PC-3 (cell line): ENCODE measurements at places on chromosomes 4 and X.
A peak's percentile ranks its signal among the peaks of the same experiment; 100 is the strongest.

DNA sequence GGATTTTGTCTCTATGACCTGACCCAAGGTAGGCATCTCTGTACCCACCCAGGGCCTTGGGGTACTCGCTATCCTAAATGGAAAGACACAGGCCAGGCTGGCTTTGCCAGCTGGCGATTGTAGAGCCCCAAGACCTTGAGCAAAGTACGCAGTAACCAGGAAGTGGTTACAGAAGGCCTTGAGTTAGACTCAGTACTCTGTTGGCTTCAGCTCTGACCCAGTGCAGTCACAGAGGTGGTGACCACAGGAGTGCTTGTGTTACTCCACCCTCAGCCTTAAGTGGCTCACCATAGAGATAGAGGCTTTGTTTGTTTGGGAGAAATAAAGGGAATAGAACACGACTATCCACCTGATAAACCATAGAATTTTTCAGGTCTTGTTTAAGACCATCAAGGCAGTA is 880.5 kb upstream of the POU3F4 start:
- DNase-seq = no peak

DNA sequence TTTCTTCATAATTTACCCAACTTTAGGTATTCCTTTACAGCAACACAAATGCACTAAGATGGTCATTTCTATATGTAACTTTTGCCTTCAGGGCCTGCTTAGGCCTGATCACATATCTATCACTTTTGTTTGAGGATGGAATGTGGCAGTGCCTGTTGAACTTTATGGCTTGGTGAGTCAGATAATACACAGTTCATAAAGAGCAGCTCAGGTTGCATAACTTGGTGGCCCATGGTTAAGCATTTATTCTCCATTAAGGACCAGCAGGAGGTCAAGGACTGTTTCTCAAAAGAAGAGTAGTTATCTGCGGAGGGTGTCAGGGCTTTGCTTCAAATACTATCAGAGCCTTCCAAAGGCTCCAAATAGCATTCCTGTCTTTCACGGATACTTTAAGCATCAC is 124.1 kb upstream of the PDHA2 start:
- DNase-seq = peak; percentile 69

GRCh38 chr4:60562334-60562733 is 637.8 kb upstream of the ADGRL3 start:
- no peak for DNase-seq

GRCh38 chrX:46574774-46575381 is 1.3 kb downstream of the CHST7 start:
- no peak for DNase-seq

GRCh38 chr4:127284236-127284635 is 348.5 kb upstream of the INTU start:
- no peak for DNase-seq

- no peak for DNase-seq
Measured at GRCh38 chr4:31768756-31769155, 1048.6 kb downstream of the PCDH7 start.

GRCh38 chr4:144817081-144817480 is 171.1 kb downstream of the HHIP start:
- no peak for DNase-seq

DNA sequence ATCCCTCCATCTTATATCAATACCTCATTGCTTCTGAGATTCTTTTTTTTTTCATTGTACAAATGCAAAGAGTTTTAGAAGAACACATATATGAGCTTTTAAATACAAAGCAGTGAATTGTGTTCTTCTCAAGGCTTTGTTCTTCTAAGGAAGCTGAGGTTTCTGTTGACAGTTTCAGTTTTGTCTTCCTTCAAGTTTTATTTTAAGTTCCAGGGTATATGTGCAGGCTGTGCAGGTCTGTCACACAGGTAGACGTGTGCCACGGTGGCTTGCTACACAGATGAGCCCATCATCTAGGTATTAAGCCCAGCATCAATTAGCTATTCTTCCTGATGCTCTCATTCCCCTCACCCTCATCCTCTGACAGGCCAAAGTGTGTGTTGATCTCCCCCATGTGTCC is 201.2 kb upstream of the DIPK2B start:
- no peak for DNase-seq

GRCh38 chr4:107799669-107800450 is 24.9 kb upstream of the SGMS2 start:
- no peak for DNase-seq

- no peak for DNase-seq
Measured at GRCh38 chr4:152206185-152206584, 329.7 kb downstream of the FBXW7 start.

DNA sequence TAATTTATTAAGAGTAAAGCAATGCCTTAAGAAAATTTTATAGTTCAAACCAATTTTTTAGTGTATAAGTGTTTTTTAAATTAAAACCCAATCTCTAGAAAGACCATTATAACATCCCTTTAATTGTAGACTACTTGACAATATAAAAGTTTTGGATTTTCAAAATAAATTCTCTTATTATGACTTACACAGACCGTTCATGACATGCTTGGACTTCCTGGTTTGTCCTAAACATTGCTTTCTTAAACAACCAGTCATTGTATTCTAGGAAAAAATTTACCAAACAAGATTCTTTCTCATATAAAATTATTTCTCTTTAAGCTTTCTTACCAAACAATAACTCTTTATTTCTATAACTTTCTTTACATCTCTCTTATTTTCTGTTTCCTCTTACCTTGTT is 49.0 kb upstream of the CXorf51A start:
- peak; percentile 13 for DNase-seq

GRCh38 chr4:82969414-82969813 is 41.2 kb downstream of the LIN54 start:
- DNase-seq = no peak

DNA sequence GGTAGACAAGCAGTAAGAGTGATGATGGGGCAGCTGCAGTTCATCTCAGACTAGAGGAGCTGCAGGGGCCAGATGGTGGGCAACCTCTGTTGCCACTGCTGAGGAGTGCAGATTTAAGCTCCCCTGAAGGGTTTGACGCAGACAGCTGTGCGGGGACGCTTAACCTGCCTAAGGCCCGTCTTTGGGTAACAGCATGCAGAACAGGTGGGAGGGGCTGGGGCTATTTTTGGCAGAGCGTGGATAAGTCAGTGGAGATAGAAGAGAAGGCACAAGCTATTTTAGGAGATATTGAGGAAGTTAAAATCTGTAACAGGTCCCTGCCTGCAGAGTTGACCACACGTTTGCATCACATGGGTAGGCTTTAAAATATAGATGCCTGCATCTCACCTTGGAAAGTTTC is 10.5 kb downstream of the CD99 start:
- DNase-seq = no peak

DNA sequence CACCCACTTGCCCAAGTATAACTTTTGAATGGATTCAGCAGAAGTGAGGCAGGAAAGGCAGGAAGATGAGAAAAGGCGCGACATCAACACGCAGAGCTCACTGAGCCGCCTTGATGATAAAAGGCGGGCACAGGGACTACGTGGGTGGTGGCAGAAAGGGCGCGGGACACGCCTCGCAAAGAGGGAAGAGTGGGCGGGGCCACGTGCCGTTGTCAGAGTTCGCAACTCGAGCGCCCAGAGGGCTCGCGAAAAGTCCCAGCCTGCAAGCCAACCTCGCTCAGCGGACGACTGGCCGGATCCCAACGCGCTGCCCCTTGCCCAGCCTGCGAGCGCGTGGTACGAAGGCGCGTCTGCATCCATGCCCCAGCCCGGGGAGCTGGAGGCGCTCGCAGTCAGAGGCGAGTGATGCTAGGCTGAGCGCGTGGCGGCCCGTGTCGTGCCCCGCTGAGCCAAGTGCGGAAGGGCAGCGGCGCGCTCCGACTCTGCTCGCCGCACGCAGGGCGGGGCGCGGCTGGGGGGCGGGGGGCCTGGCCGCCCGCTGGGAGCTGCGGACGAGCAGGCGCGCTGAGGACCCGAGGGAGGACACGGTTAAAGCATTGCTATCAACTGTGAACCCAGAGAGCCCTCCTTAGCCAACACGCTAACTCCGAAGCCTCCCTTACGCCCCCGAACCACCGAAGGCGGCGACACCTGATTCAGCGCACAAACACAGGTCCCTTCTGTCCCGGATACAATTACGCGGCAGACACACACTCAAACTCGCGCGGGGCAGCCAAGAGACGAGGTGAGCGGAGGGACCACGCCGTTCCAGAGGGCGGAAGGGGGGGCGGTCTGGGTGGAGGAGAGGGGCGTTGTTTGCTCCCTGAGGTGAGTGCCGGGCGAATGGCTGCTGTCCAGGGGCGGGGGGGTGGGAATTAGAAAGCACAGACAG is at the start of gene UGT8:
Gene UGT8, plus strand, starts transcription at position 617 of the 931 bp plus-strand sequence. CDS start 24,074 bp downstream, outside the sequence.
- peak; percentile 34 for DNase-seq

- DNase-seq = no peak
Measured at GRCh38 chrX:28835991-28836390, 248.7 kb downstream of the IL1RAPL1 start.
